Activated CD8-positive, alpha-beta memory T cell treated with anti-CD3 and anti-CD28 coated beads, Interleukin-2, amount 10 ng/mL, durations not matched to agents 7 days and 5 days (primary cell): ENCODE measurements at places on chromosomes 5 and 9. TPM values are rescaled to one million over a fixed set of nuclear protein-coding genes. Genes with fewer than 3 reads are reported as not detected.

Gene GNPDA1
- 7.7 TPM for total RNA-seq

Gene GPR151
- total RNA-seq = not detected

Gene CCNO
- total RNA-seq = 0.26 TPM

Gene TMC1
- not detected for total RNA-seq

Gene BICD2
- total RNA-seq = 26.4 TPM

Gene SMIM33
- 0.07 TPM for total RNA-seq

- H3K36me3 ChIP-seq = no peaks in the 10 kb centered on the region
- H3K27ac ChIP-seq = no peak overlapping the region
- no peaks in the 10 kb centered on the region for H3K4me1 ChIP-seq
- H3K4me3 ChIP-seq = no peak overlapping the region
- no peak for DNase-seq
Observed at GRCh38 chr5:112647428-112647827, 90.3 kb upstream of the APC start.

GRCh38 chr5:98839469-98840383 is 66.3 kb downstream of the RGMB start:
- no peaks in the 10 kb centered on the region for H3K27me3 ChIP-seq
- peak overlapping the region; percentile 54 for H3K4me3 ChIP-seq
- H3K36me3 ChIP-seq = peaks cover 5% of the 10 kb centered on the region
- H3K4me1 ChIP-seq = peaks cover 7% of the 10 kb centered on the region
- peak; percentile 45 for DNase-seq

DNA sequence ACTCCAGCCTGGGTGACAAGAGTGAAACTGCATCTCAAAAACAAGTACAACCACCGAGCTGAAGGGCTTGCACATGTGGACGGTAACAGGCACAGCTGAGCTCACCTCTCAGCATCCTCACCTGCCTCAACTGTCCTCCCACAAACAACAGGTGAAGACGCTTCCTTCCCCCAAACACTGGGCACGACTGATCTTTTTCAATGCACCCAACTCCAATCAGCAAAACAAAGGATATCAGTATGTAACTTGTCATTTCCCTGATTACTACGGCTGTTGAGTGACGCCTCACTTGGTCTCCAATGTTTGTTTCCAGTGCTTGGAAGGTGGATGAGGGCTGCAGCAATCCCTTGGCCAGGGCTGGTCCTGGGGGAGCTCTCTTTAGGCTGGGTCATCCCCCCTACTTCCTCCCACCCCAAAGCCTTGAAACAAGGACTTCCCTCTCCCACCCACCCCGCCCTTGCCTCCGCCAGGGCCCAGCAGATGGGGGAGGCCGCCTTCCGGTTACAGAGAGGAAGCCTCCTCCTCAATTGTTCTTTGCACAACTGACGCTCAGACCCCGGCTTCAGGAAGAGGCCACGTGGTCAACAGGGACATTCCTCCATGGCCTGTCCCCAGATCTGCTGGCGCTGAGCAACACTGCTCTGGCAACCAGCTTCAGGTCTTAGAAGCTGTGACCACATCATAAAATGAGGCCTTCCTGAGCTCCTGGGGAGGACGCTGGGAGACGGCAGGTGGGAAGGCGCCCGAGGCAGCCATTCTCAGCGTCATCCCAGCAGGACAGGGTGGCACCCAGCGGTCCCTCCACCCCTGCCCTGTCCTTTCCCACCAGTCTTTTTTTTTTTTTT is 5.9 kb downstream of the FAM78A start:
- peak overlapping the region; percentile 92 for H3K27ac ChIP-seq
- H3K36me3 ChIP-seq = peaks cover 52% of the 10 kb centered on the region
- H3K27me3 ChIP-seq = no peaks in the 10 kb centered on the region
- H3K4me3 ChIP-seq = peak overlapping the region; percentile 99

- H3K4me1 ChIP-seq = no peaks in the 10 kb centered on the region
- H3K27me3 ChIP-seq = peaks cover 14% of the 10 kb centered on the region
- no peak for DNase-seq
- no peak overlapping the region for H3K4me3 ChIP-seq
- no peaks in the 10 kb centered on the region for H3K36me3 ChIP-seq
Observed at GRCh38 chr9:88816141-88816540, 175.1 kb upstream of the S1PR3 start.

DNA sequence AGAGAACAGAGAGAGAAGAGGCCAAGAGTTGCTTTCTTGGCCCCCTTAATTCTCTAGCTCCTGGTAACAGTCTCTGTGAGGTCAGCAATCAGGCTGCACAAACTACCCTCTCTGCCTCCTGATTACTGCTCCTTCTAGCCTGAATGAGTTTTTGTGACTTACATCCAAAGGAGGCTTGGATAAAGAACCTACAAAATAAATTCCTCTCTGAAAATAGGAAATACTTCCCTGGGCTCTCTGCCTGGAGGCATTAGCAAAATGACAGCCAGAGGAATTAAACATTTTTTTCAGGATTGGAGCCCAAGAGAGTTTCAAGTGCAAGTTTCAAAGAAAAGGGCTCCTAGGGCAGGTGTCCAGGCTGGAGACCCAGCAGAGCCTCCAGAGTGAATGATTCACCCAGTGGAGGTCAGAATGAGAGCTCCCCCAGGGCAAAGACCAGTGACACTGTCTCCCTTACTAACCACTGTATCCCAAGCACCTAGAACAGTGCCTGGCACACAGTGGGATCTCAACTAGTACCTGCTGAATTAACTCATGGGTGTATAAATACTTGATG is 162.5 kb downstream of the SPOCK1 start:
- H3K27ac ChIP-seq = no peak overlapping the region
- no peak for DNase-seq
- no peaks in the 10 kb centered on the region for H3K4me1 ChIP-seq
- no peaks in the 10 kb centered on the region for H3K36me3 ChIP-seq
- H3K4me3 ChIP-seq = no peak overlapping the region

GRCh38 chr5:172556971-172557461 is 84.0 kb upstream of the NEURL1B start:
- no peaks in the 10 kb centered on the region for H3K36me3 ChIP-seq
- H3K27ac ChIP-seq = no peak overlapping the region
- no peak for DNase-seq
- H3K4me1 ChIP-seq = no peaks in the 10 kb centered on the region
- no peak overlapping the region for H3K4me3 ChIP-seq

- DNase-seq = no peak
- peaks cover 21% of the 10 kb centered on the region for H3K36me3 ChIP-seq
- H3K4me3 ChIP-seq = no peak overlapping the region
- no peaks in the 10 kb centered on the region for H3K27me3 ChIP-seq
Observed at GRCh38 chr9:91187965-91188344, 173.8 kb downstream of the AUH start.

DNA sequence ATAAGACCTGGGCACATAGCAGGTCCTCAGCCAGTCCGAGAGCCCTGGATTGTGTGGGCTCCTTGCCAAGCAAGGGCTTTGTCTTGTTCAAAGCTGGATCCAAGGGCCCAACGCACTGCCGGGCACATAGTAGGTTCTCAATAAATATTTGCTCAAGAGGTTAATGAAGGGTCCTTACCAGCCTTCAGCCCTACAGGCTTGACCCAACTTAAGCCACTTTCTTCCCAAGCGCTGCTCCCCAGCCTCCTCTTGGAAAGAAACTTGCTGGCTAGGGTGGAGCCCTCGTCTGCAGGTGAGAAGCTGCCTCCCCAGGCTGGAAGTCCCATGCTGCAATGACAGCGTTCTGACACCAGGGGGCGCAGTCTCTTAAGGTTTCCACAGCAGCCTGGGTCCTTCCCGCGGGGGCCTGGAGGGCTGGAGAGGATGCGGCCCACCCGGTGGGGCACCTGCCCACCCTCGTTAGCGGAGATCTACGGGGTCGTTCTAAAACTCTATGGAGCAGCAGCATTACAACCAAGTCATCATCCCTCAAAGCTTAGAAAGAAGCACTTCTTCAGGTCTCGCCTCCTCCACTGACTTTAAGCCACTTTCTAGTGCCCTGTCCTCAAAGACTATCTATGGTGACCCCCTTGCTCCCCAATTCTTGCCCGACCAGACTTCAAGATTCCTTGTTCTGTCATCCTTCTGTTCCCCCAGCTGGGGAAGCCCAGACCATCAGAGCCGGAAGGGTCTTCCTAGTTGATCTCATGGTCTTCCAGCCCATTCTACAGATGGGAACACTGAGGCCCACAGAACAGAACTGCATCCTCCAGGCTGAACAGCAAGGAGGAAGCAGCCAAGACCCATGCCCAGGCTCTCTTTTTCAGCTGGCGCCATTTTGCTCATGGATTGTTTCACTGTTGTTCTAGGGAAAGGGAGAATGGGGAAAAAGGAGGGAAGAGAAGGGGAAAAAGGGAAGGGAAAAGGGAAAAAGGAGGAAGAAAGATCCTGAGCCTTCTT is 115.4 kb downstream of the LHX2 start:
- H3K27ac ChIP-seq = no peak overlapping the region
- H3K4me1 ChIP-seq = peaks cover 3% of the 10 kb centered on the region

DNA sequence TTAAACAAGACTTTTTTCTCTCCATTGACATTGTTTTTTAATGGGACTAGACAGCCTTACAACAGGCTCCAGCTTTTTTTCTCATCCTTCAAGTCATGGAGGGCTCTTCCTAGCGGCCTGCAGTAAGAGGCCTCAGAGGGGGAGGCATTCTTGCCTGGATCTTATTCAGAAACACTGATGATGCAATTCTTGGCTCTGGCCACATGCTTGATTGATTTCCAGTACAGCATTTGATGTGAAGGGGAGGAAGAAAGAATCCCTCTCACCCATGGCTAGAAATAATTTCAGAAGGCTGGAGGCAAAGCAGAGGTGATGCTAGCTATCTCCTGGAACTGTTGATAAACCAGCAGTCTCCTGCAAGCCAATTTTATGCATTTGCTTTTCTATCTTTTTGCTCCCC is 324.8 kb downstream of the PRELID2 start:
- H3K27me3 ChIP-seq = no peaks in the 10 kb centered on the region
- no peaks in the 10 kb centered on the region for H3K4me1 ChIP-seq
- no peaks in the 10 kb centered on the region for H3K36me3 ChIP-seq
- H3K27ac ChIP-seq = no peak overlapping the region

DNA sequence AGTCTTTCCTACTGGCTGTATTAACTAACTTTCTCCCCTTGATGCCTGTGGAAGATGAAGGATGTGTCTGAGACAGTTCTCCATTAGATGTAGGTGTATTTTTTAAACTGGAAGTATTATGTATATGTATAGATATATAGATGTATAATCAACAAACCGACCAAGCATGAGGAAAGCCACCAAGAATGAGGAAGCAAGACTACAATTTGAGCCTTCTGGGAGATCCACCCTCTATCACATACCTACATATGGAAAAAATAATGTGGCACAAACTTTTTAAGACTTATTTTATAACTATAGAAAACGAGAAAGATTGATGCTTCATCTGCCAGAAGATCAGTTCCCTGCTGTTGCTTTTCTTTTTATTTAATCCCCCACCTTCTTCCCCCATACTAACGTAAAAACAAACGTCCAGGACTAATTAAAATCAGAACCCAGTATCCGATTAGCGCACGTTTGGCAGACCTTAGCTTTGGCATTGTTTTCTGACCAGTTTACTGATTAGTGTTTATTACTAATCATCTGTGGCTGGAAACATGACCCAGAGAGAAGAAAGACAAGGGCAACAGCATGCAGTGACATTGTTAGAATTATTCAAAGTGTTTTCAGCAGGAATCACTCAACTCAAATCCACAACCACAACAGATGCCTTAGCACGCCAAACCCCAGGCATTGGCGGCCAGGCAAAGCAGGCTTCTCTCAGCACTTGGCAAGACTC is 490.2 kb downstream of the EBF1 start:
- H3K4me3 ChIP-seq = no peak overlapping the region
- H3K27ac ChIP-seq = no peak overlapping the region
- H3K4me1 ChIP-seq = no peaks in the 10 kb centered on the region
- no peak for DNase-seq

DNA sequence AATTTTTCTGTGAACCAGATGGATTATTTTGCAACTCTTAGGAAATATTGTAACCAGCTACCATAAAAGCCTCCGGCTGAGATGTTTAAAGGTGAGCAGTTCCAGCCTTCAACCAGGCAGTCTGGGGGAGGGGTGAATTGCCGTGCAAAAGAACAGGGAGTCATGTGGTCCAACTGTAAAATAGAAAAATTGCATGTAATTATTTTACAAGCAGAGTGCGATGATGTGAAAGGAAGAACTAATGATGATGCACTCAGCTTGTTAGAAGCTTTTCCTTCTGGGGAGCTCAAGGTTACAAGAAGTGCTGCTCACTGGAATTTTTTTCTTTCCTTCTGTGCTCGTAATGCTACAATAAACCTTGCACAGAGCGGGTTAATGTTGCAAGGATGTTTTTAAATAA is 188.7 kb upstream of the ITGA1 start:
- H3K27me3 ChIP-seq = peaks cover 10% of the 10 kb centered on the region
- no peaks in the 10 kb centered on the region for H3K36me3 ChIP-seq
- H3K4me1 ChIP-seq = no peaks in the 10 kb centered on the region
- H3K27ac ChIP-seq = no peak overlapping the region

- DNase-seq = no peak
- peaks cover 29% of the 10 kb centered on the region for H3K36me3 ChIP-seq
- H3K27ac ChIP-seq = no peak overlapping the region
- peaks cover 19% of the 10 kb centered on the region for H3K4me1 ChIP-seq
- no peaks in the 10 kb centered on the region for H3K27me3 ChIP-seq
Observed at GRCh38 chr5:96999856-97000255, 64.0 kb downstream of the LNPEP start.

GRCh38 chr9:77946969-77947620 is 84.5 kb downstream of the GNAQ start:
- DNase-seq = no peak
- H3K27ac ChIP-seq = no peak overlapping the region
- H3K4me1 ChIP-seq = peaks cover 9% of the 10 kb centered on the region
- H3K27me3 ChIP-seq = no peaks in the 10 kb centered on the region
- no peaks in the 10 kb centered on the region for H3K36me3 ChIP-seq

DNA sequence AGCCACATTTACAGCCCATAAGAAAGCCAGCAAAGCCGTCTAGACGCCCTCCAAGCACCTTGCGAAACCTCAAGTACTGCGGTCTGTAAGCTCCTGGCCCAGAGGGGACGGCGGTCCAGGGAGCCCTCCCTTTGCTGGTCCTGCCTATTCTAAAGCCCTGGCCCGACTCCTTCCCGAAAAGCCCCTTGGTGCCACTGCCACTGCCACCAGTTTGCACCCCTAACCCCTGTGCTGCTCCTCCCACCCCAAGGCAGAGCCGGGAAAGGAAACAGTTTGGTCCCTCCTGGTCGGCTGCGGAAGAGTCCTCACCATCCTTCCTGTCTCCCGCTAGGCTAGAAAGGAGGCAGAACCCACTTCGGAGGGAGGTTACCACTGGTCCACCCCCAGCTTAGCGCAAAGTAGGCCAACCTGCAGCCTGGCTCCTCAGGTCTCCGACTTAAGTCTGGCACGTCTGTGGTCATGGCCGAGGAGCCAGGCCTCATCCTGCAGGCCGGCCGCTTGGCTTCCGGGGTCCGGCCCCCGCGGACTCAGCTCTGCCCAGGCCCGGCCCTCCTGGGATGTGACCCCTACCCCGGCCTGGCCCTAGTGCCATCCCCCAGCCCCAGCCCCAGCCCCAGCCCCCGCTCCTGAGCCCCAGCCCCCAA is 916 bp downstream of the TOR1A start:
- no peaks in the 10 kb centered on the region for H3K27me3 ChIP-seq
- H3K4me3 ChIP-seq = peak overlapping the region; percentile 85
- H3K4me1 ChIP-seq = peaks cover 23% of the 10 kb centered on the region
- peak overlapping the region; percentile 82 for H3K27ac ChIP-seq
